Left renal cortex interstitium (tissue), 4 donors: ENCODE measurements at places on chromosomes 13 and 19.

- DNase-seq = no peak
Measured at GRCh38 chr19:13842291-13843103, 34.4 kb upstream of the NANOS3 start.

DNA sequence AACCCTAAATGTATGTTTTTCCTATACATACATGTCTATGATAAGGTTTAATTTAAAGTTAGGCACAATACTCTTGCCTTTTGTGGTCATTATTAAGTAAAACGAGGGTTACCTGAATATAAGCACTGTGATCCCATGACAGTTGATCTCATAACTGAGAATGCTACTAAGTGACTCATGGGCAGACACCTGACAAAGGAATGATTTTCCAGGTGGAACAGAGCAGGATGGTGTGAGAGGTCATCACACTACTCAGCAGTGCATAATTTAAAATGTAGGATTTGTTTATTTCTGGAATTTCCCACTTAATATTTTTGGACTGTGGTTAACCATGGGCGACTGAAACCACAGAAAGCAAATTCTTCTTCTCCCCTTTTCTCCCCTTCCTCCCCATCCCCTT lies 178.9 kb downstream of the UGGT2 start:
- no peak for DNase-seq

DNA sequence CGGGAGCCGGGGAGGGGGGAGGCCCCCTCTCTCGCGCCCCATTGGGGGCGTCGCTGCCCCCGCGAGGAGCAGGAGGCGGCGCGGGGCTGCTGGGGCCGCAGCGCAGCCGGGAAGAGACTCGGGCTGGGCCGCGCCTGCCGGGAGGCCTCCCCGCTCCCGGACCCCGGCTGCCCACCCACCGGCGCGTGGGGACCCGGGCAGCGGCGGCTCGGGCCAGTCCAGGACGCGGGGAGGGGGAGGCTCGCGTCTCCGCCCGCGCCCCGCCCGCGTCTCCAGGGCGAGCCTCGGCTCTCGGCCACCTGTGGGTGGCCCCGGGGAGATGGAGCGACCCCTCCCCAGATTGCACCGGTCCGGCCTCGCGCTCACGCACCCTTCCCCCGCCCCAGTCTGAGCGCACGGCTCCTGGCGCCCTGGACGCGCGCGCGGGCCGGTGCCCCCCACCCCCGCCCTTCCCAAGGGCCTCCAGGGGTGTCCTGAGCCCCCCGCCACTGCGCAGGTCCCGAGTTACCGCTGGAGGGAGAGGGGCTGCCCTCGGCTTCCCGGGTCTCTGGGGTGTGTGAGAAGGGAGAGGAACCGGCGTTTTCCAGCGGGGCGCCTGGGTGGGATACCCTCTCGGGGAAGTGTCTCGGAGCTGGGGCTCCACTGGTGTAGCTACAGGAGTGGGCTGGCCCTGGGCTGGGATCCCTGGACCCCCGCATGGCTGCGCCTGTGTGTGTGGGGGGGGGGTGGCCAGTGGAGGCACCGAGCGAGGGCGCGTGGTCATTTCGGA lies 645 bp downstream of the PALM start:
- no peak for DNase-seq

- DNase-seq = no peak
Measured at GRCh38 chr19:39246951-39247669, 1.5 kb downstream of the IFNL4 start.
